ENCODE measurements at places on chromosomes 2 and 18.

- DNase-seq, result no peak
Measured at GRCh38 chr2:50042771-50043170, 888.5 kb upstream of the FSHR start.

GRCh38 chr18:59469463-59470180 is 110.6 kb upstream of the LMAN1 start:
- DNase-seq, result no peak

DNA sequence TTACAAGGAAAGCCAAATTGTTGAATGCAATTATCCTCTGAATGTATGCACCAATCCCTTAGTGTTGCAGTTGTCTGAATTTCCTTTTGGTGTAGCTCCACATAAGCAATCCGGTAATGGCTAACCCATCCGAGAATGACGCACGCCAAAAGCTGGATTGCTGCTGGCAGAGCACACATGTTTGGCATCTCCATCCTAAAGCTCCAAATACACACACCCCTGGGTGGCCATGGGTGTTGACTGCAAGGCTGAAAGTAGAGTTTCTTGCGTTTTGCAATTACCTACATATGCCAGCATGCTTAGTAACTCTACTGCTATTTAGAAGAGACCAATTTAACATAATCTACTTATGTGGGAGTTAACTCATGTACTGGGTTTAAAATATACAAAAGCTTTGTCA is 53.1 kb downstream of the KCTD1 start:
- DNase-seq, result no peak

GRCh38 chr2:55917117-55917516 is 6.5 kb downstream of the EFEMP1 start:
- no peak for DNase-seq

GRCh38 chr2:100934504-100935371 is 67.4 kb upstream of the RPL31 start:
- no peak for DNase-seq

- DNase-seq, result no peak
Measured at GRCh38 chr2:28453396-28453795, 42.5 kb upstream of the PLB1 start.
